IMR-90 (cell line): ENCODE measurements at places on chromosomes 3 and 15. TPM values are rescaled to one million over a fixed set of nuclear protein-coding genes. Genes with fewer than 3 reads are reported as not detected.
A peak's percentile ranks its signal among the peaks of the same experiment; 100 is the strongest.

- no peak overlapping the region for H3K4me3 ChIP-seq
- no peaks in the 10 kb centered on the region for H3K27me3 ChIP-seq
- H3K4me1 ChIP-seq: peaks cover 20% of the 10 kb centered on the region
- H3K27ac ChIP-seq: no peak overlapping the region
- DNase-seq: peak; percentile 46
Measured at GRCh38 chr3:65951836-65952505, 86.7 kb downstream of the MAGI1 start.

- peak overlapping the region; percentile 88 for H3K27ac ChIP-seq
- peak; percentile 97 for DNase-seq
- H3K4me3 ChIP-seq: peak overlapping the region; percentile 27; the same call in 1 of the 2 replicates
- H3K36me3 ChIP-seq: no peaks in the 10 kb centered on the region
- no peaks in the 10 kb centered on the region for H3K27me3 ChIP-seq
Measured at GRCh38 chr3:190345027-190345821, 23.0 kb upstream of the CLDN1 start.

DNA sequence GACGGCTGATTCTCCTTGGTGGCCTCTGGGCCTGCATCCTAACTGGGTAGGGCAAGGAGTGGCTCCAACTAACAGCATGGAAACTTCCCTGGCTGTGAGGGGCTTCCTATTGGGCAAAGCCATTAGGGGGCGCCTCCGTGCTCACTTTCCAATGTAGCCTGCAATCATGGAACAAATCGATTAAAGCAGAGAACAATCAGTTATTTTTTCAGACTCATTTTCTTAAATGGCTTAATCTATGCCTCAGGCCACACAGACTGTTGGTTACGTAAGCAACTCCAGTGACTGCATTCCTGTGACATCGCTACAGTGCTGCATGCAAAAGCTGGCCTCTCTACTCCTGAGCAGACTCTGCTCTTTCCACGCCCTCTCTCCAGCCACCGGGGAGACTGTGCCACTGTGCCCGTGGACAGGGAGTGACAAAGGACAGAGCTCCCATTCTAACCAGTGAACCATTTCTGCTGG is 278.9 kb downstream of the KLF13 start:
- H3K4me1 ChIP-seq: peaks cover 18% of the 10 kb centered on the region
- no peak overlapping the region for H3K4me3 ChIP-seq
- H3K27me3 ChIP-seq: no peaks in the 10 kb centered on the region
- DNase-seq: peak; percentile 81
- no peaks in the 10 kb centered on the region for H3K36me3 ChIP-seq

DNA sequence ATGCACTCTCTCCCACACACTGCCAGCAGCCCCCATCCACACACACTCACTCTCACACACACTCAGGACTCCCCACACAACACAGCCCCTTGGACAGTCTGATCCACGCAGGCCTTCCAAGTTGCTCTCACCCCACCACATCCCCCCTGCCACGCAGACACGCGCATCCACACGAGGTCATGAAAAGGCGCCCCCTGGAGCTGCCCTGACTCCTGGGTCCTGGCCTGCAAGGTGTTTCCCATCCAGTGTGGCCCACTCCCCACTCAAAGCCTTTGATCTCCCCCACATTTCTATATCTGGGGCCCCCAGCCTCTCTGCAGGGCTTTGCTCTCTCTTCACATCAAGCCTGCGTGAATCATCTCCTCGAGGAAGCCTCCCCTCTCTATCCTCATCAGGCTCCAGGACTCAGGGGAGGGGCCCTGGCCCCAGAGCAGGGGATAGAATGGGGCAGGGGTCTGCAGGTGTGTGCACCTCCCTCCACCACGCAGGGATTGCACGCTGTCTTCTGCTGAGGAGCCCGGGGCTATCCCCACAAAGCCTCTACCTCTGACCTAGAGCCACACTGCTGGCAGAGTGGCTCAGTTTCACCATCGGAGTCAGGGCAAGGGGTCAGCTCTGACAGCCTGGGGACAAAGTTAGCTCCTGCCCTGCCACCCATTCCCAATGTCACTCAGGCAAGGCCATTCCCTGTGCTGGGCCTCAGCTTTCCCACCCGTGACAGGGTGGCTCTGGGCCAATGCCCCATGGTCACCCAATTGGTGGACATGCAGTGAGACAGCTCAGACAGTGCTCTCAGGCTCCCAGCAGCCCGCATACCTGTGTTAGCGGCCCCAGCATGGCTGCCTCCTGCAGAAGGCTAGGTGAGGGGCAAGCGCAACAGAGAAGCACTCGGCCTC is 6.4 kb downstream of the MYL3 start:
- H3K27ac ChIP-seq: no peak overlapping the region
- no peak overlapping the region for H3K4me3 ChIP-seq
- DNase-seq: no peak

DNA sequence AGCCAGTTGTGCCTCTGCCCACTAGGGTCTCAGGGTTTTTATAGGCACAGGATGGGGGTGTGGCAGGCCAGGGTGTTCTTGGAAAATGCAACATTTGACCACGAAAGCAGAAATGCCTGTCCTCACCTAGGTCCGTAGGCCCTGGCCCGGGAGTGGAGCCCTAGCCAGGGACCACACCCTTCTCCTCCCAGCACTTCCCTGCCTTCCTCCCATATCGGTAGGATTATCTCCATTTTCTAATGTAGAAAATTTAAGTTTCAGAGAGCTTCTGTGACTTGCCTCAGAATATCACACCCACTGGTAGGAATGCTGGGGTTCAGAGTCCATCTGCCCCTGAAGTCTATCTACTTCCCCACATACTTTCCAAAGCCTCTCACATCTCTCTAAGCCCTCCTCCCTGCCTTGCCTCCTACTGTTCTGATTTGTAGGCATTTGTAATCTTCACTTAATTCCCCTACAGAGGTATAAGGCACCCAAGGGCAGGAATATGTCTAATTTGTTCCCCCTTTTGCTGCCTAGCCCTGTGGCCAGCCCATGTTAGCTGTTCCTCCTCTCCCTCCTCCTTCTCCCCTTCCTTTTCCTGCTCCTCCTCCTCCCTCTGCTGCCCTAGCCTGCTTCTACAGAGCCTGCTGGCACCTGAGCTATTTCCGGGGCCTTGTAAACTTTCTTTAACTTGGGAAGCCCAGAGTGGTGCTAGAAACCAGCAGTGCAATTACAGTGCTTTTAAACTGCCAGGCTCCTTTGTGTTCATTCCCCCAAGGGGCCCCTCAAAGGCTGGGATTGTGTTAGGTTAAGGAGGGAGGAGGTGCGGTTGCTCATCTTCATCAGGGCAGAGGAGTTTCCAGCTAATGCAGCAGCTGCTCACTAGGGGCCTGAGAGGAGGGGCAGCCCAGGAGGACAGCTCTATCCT is 71.1 kb downstream of the MRPL46 start:
- no peak overlapping the region for H3K27ac ChIP-seq
- no peaks in the 10 kb centered on the region for H3K36me3 ChIP-seq
- no peaks in the 10 kb centered on the region; the same call in 1 of the 2 replicates for H3K27me3 ChIP-seq
- H3K4me1 ChIP-seq: no peaks in the 10 kb centered on the region
- no peak overlapping the region for H3K4me3 ChIP-seq
- DNase-seq: no peak

GRCh38 chr15:34795267-34796081 is at the start of gene ACTC1:
TSS of gene ACTC1 (minus strand) at chr15:34795549. CDS start at chr15:34794808, 741 bp downstream.
- H3K27me3 ChIP-seq: peaks cover 1% of the 10 kb centered on the region; the same call in 1 of the 2 replicates
- no peak within 1 kb of the TSS for H3K4me3 ChIP-seq
- peaks cover 11% of the 10 kb centered on the region for H3K4me1 ChIP-seq
- no peaks in the 10 kb centered on the region for H3K36me3 ChIP-seq

DNA sequence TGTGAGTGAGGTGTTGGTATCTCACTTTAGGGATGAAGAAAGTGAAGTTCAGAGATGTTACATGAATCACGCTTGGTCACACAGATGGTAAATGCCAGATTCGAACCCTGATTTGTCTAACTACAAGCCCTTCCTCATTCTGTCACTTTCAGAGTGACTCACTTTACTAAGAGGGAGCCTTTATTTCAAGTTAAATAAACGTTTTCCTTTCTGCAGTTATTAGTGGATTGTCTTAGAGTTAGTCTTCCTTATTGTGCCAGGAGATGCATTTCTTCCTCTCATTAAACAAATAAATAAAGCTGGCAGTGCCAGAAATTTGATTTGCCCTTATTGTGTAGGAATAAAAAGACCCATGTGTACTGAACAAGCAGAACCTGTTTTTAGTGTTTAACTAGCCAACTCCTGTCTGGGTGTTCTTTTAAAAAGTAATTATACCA is 162.5 kb downstream of the AKAP13 start:
- H3K27ac ChIP-seq: no peak overlapping the region
- H3K4me3 ChIP-seq: no peak overlapping the region
- peaks cover 18% of the 10 kb centered on the region for H3K4me1 ChIP-seq
- peaks cover 4% of the 10 kb centered on the region; the same call in 1 of the 2 replicates for H3K36me3 ChIP-seq

DNA sequence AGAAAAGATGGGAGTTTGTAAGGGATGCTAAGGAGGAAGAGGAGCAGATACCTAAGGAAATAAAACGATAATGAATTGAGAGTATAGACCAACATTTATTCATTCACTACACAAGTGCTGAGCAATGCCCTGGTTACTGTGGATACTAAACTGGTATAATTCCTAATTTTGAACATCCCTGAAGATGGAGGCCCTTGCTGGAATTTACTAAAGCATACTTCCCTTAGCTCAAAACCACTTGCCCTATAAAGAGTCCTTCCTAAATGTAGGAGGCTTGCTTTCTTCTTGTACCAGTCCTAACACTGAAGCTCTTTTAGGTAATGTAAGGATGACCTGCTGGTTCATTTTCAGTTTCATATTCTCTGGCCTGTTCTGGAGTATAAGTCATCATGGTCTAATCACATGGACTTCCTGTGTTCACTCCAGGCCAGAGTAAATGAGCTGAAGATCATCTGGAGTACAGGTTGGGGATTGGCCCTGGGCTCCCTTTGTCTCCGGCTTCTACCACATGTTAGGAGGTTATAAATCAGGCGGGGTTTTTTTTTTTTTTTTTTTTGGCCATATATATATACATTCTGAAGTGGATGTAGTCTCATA is 40.1 kb upstream of the MTMR10 start:
- peak; percentile 72 for DNase-seq
- H3K27me3 ChIP-seq: no peaks in the 10 kb centered on the region
- H3K36me3 ChIP-seq: no peaks in the 10 kb centered on the region
- no peak overlapping the region for H3K4me3 ChIP-seq
- peaks cover 13% of the 10 kb centered on the region for H3K4me1 ChIP-seq

GRCh38 chr3:11118181-11118682 is 36.1 kb upstream of the HRH1 start:
- no peak overlapping the region for H3K27ac ChIP-seq
- DNase-seq: peak; percentile 70
- H3K4me1 ChIP-seq: peaks cover 2% of the 10 kb centered on the region; the same call in 1 of the 2 replicates
- H3K36me3 ChIP-seq: no peaks in the 10 kb centered on the region
- H3K27me3 ChIP-seq: peaks cover under 1% of the 10 kb centered on the region; the same call in 1 of the 2 replicates
- H3K4me3 ChIP-seq: no peak overlapping the region

DNA sequence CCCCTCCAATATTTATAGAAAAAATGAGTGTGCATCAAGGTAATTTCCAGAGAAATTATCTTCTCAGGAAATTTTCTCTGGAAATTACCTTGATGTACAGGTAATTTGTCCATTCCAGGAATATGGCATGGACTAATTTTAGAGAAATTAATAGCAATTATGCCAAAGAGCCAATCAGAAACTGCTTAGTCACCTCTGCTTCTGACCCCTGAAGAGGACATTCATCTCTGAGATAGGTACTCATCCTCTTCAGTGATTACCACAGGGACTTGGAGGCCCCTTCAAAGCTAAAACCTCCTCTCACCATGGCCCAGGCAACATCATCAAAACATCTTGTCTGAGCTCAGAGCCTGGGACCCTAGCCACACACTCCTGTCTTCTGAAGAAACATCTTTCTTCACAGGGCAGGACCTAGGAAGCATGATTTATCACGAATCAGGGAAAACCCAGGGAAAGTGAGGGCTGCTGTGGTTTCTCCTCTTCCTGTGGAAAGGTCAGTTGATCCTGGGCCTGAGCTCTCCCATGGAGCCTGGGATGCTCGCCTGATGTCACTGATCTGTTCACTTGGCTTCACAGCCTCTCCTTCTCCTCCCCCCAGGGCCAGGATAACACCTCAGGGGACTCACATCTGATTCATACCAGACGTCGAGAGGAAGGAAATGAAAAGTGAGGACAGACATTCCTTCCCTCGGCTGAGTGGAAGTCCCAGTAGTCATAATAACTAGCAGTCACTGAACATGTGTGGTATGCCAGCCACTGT is 210.5 kb downstream of the DTWD1 start:
- H3K27me3 ChIP-seq: no peaks in the 10 kb centered on the region
- DNase-seq: peak; percentile 95
- peak overlapping the region; percentile 61 for H3K27ac ChIP-seq
- H3K36me3 ChIP-seq: no peaks in the 10 kb centered on the region

DNA sequence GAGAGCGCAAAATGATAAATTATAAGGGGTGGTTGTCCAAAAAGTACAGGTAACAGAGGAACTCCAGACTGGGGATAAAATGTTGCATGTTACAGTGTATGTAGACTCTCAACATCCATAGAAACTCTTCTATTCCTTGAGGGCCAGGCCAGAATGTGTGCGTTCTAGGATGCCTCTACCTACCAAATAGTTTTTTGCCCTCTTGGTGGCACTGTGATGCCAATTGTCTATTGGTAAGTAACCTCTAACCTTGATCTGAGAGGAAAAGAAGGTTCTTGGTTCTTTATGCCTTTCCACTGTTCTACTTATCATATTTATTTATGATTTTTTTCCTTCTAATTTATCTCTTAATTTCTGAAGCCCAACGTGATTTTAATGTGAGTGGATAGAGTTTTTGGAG is 424.6 kb downstream of the GRM7 start:
- no peak overlapping the region for H3K27ac ChIP-seq
- DNase-seq: no peak
- H3K27me3 ChIP-seq: no peaks in the 10 kb centered on the region
- no peak overlapping the region for H3K4me3 ChIP-seq
- H3K4me1 ChIP-seq: no peaks in the 10 kb centered on the region
- no peaks in the 10 kb centered on the region for H3K36me3 ChIP-seq

SLC33A1 gene
- 32.4 and 34.4 TPM in 2 replicates for total RNA-seq

SLC6A11 gene
- total RNA-seq: not detected in 2 replicates

CDHR4 gene
- total RNA-seq: not detected in 2 replicates

COL6A6 gene
- not detected in 2 replicates for total RNA-seq

SPATA12 gene
- under 0.01 TPM in 1 of 2 replicates, not detected in the other for total RNA-seq

TOP2B gene
- total RNA-seq: 53.4 and 115 TPM in 2 replicates

TRH gene
- not detected in 2 replicates for total RNA-seq

CYP8B1 gene
- total RNA-seq: not detected in 2 replicates

KLHL40 gene
- not detected in 2 replicates for total RNA-seq
